ENCODE measurements at places on chromosomes 1 and 21. TPM values are rescaled to one million over a fixed set of nuclear protein-coding genes. Genes with fewer than 3 reads are reported as not detected.

Gene CFAP74
- total RNA-seq = not detected

Gene CDCA8
- 65.8 TPM for total RNA-seq

Gene KCNA3
- 48.3 TPM for total RNA-seq

Gene NECTIN4
- total RNA-seq = not detected

Gene AKNAD1
- not detected for total RNA-seq

Gene CFAP45
- 2.0 TPM for total RNA-seq

Gene PCP4
- not detected for total RNA-seq

Gene LYST
- 43.9 TPM for total RNA-seq

Gene SLC1A7
- not detected for total RNA-seq

Gene GBP4
- 60.6 TPM for total RNA-seq

Gene PODN
- not detected for total RNA-seq

Gene KLF17
- not detected for total RNA-seq

Gene DAP3
- total RNA-seq = 135 TPM

Gene TMEM200B
- 0.46 TPM for total RNA-seq

Gene RAB42
- not detected for total RNA-seq

Gene MTMR11
- 9.2 TPM for total RNA-seq

Gene LCE1B
- not detected for total RNA-seq

Gene ANKRD35
- total RNA-seq = 0.39 TPM

Gene AQP10
- total RNA-seq = not detected

Gene KRTAP7-1
- not detected for total RNA-seq

Gene CACNA1E
- total RNA-seq = not detected

Gene COL9A2
- total RNA-seq = 36.3 TPM

Gene GNG4
- 20.4 TPM for total RNA-seq

Gene CDC42BPA
- total RNA-seq = 11.6 TPM

Gene RUNX3
- 298 TPM for total RNA-seq

Gene ELAPOR1
- total RNA-seq = 10.2 TPM

Gene RSPO1
- not detected for total RNA-seq

Gene SUSD4
- 0.58 TPM for total RNA-seq

Measured in activated T-cell treated with anti-CD3 and anti-CD28 coated beads, Interleukin-2, amount 50 U/mL, for 72 hours (primary cell).